ENCODE measurements at places on chromosomes 4 and X. TPM values are rescaled to one million over a fixed set of nuclear protein-coding genes. Genes with fewer than 3 reads are reported as not detected.

- DNase-seq, result no peak
These were observed 19.8 kb downstream of the CPE start for GRCh38 chr4:165398570-165398969.

DNA sequence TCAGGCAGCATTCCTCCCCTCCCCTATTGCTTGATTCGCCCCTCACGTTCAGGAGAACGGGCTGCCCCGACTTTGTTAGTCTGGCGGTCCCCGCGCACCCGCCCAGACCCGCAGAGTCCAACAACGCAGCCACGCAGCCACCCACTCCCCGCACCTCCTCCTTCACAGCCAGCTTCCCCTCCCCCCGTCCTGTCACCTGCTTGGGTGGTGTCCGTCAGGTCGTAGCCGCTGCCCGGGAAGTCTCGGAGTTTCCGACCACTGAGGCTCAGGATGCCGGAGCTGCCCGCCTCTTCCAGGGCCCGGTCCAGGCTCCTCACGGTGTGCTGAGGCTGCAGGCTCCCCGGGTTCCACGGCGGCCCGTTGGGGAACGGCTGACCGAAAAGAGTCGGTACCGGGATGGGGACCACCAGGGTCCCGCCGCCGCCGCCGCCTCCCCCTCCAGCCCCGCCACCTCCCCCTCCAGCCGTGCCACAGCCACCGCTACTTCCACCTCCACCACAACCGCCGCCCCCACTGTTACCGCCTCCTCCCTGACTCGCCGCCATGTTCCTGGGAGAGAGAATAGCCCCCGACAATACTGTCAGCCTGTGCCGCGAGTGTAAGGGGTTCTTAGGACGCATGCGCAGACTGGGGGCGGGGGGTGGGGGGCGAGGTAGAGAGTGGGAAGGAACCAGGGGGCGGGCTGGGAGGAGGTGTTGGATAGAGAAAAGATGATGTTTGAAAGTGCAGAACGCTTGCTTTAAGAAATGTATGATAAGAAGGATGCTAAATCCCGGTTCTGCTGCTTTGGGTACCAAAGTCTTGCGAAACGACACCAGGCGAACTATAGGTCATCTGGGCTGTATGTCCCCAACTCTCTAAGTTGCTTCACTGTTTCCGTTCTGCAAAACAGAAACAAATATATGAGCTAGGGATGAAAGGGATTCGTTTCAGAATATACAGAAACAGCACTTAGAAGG, at the start of gene LRCH2:
LRCH2 (minus strand) TSS at position 600 of the 959 bp plus-strand sequence; CDS start at position 545, 55 bp downstream.
- no peak for DNase-seq

DNA sequence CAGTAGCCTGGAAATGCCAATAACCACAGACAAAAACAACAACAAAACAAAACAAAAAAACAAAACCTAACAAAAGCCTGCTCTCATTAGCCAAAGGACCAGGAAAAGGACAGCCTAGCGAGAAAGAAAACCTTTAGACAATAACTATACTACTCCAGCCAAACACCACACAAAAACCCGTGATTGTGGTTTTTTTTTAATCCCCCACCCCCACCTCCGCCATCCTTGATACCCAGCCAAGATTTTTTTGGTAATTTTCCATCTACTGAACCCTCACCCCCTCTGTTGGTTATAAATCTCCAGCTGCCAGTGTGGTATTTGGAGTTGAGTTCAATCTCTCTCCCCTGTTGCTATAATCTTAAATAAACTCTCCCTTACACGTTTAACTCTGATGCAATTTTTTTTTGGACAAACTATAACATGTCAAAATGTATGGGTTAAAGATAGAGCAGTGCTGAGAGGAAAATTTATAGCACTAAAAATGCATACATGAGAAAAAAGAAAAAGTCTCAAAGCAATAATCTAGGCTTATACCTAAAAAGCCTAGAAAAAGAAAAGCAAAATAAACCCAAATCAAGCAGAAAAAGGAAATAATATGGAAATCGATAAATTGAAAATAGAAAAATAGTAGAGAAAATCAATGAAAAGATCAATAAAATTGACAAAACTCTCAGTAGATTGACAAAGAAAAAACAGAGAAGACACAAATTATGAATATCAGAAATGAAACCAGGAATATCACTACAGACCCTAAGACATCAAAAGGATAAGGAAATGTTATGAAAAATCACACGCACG, 83.7 kb downstream of the NAT8L start:
- no peak for DNase-seq

- DNase-seq, result no peak
These were observed 7.6 kb upstream of the SYTL5 start for GRCh38 chrX:37998586-37999262.

DNA sequence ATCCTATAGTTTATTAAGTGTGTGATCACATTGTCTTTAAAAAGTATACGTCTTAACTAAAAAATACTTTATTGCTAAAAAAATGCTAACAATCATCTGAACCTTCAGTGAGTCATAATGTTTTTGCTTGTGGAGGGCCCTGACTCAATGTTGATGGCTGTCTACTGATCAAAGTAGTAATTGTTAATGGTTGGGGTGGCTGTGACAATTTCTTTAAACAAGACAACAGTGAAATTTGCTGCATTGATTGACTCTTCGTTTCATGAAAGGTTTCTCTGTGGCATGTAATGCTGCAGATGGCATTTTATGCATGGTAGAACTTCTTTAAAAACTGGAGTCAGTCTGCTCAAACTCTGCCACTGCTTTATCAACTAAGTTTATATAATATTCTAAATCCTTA, 101.4 kb upstream of the IL15 start:
- DNase-seq, result no peak

DNA sequence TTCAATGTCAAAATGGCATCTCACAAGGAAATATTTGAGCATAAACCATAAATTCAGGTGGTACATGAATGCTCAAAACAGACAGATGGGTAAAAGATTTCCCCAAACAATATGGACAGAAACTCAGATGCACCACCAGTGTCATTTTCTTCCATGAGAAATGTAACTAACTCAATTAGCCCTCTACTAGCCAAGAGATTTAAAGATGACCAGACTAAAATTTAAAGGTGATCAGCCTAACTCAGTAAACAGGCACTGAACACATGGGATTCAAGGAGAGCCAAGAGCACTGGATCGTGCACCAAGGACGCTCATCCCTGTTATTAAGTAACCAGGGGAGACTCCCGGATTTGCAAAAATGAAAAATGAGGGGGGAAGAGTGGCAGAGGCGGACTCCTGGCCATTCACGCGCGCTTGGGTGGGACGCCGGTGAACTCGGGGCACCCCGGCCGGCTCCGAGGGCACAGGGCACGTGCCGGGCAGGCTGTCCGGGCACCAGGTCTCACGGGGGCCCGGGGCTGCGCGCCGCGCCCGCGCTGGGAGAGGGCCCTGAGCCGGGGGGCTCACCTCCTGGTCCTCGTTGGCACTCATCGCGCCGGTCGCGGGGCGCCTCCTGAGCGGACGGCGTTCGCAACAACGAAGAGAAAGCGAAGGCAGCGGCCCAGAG, 490 bp downstream of the RWDD4 start:
- no peak for DNase-seq

- DNase-seq, result no peak
These were observed 50.0 kb downstream of the CLCN5 start for GRCh38 chrX:49972328-49972860.

- DNase-seq, result no peak
These were observed 435.6 kb downstream of the PCDH10 start for GRCh38 chr4:133584714-133585113.

- DNase-seq, result no peak
These were observed 5.7 kb downstream of the CITED1 start for GRCh38 chrX:72299891-72300630.

DNA sequence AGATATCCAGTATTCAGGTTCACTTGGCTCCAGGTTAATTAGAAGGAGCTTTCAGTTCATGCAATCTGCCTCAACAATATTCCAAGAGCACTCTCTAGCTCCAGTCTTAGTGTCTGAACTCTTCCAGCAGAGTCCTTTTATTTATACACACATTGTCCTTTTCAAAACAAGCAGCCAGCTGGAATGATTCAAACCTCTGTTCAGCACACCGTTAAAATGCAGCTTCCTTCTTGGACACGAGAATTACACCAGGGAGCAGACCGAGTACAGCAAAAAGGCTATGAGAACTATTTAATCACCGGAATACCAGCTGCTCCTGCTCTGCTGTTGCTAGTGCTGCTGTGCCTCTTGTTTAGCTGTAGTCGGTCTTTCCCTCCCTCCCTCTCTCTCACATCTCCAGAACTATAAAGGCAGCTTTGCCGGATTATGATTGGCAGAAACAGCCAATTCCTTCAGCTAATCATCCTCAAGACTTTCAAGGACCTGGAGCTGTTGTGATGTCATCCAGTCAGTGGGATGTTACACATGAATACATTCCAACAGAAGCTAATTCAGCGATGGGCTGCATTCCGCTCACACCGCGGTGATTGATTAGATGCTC, at the start of gene NDST4:
NDST4 (minus strand) TSS at position 115 of the 601 bp plus-strand sequence. CDS start 36,584 bp downstream, outside the sequence.
- no peak for DNase-seq

DNA sequence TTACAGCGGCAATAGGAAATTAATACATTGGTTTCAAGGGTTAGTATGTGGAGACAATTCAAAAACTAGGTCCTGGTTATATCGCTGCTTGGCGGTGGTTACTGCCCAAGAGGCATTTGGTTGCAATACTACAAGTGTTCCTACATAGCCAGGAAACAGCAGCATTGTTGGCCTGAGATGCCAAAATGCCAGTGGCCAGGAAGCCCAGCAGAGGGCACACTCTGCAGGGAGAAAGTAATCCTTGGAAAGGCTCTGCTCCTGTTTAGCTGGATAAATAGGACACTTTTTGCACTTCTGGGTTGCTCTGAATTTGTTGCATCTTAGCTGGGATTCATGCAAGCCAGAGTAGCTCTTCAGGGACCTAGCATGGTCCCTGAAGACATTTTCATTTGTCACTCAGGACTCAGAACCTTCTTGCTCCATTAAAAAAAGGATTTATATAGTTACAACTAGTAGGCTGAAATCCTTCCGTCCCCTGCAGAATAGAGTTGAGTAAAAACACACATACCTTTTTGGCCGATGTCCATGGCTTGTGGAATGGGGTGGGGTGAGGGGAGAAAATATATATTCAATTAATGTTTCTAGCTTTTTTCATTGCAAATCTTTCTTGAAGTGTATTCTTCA, 8.1 kb upstream of the GPR119 start:
- no peak for DNase-seq

DNA sequence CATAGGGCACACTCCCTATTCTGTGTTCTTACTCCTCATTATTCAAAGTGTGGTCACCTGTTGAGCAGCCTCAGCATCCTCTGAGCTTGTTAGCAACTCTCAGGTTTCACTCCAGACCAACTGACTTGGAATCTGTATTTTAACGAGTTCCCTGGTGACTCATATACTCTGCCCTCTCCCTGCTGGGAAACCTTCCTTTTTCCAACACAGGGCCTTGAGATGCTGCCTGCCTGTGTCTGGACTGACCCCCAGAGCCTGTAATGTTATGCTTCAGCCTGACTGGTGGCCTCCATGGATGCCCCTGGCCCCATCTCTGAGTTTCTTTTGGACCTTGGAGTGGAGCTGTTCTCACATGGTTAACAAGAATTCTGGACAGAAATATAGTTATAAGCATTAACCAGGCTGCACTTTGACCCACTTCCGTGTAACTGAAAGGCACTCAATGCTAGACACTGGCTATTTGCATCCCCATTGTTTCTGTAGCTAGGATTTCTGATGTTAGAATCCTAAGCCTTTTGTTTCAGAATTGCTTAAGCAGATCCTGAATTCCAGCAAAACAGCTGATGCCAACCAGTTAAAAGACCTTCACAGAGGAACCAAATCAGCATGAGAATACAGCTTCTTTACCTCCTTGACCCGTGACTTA, 262.6 kb downstream of the STIM2 start:
- DNase-seq, result no peak

GRCh38 chr4:25938787-25939186, 24.8 kb downstream of the SMIM20 start:
- no peak for DNase-seq

- DNase-seq, result no peak
These were observed 6.5 kb downstream of the UGT2B17 start for GRCh38 chr4:68569466-68570121.

GRCh38 chr4:83993774-83994173, 457.9 kb downstream of the GPAT3 start:
- DNase-seq, result no peak

GRCh38 chr4:139801895-139802294, 136.3 kb downstream of the MGST2 start:
- no peak for DNase-seq

DNA sequence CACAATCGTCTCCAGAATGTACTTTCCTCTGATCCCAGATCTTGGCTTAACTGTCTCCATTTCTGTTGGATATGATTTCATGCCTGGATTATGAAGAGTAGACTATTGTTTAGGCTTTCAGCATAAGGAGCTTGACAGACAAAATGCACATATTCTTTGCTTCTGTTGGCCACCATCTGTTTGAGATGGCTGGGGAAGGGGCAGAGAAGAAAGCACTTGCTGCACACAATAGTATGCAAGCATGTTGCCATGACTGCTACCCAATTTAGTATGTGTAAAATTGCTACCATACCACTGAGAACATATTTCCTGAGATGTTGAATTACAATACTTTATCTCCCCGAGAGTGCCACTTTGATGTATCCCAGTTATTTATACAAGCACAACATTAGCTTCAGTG, 127.9 kb upstream of the BMPR1B start:
- no peak for DNase-seq

DNA sequence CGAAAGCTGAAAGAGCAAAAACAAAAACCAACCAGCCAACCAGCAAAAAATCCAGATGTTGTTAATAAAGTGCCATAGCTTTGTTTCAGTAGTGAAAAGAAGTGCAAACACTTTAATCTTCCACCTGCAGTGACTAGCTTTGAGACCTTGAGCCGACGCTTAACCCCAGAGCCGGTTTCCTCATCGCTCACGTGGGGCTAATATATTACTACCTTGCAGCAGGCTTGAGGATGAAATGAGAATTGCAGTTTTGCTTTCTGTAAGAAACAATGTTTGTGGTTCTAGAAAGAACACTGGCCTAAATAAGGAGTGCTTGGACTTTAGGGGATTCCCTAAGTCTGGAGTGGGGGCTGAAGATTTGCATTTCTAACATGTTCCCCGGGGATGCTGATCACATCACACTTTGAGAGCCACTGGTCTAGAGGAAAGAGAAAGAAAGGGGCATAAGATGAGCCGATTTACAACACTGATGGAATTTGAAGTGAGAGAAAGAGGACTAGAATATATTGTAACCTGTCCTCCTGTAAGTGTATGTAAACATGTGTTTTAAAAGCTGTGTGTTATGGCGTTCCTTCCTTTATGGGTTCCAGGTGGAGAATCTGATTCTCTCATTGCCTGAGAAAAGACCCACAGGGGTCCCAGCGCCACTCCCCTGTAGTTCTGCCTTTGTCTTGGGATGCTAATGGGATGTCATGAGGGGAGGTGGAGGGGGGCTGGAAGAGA, 1.4 kb downstream of the FGF2 start:
- DNase-seq, result no peak

The MAGEC2 gene
- not detected for total RNA-seq

The GEMIN8 gene
- 17.8 TPM for total RNA-seq

The IBSP gene
- total RNA-seq, result not detected

Measured in cardiac septum (tissue), 1 donor.